Stimulated activated CD4-positive, alpha-beta T cell treated with anti-CD3 and anti-CD28 coated beads, TNF-alpha, amount 100 ng/mL, for 24 hours (primary cell): ENCODE measurements at places on chromosomes 7 and 10.

DNA sequence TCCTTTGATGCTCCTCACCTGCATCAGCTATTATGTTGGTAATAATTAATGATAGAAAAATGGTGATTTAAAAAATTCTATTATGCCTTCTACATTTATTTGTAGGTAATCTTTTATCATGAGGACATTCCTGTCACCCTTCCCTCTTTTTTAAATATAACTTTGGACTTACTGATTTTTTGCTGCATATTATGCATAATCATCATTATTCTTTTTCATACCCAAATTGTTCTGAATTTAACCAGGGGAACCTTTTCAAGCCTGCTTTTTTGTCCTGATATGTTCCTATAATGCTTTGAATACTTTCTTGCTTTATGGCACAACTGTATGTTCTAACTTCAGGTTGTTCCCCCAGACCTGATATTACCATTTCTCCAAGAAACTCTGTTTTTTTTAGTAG, 48.5 kb downstream of the TAX1BP1 start:
- DNase-seq, result no peak

DNA sequence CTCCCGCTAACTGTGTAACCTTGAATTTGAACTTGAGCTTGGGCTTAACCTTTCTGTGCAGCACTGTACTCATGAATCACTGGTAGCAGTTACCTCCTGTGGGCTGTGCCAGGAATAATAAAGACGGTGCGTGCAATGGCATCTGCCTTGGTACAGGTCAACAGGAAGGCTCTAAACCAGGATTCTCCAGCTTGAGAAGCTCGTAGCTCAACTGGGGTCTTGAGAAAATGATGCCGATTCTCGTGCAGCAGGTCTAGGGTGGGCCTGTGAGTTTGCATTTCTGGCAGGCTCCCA, 112.5 kb upstream of the ANLN start:
- DNase-seq, result no peak

- DNase-seq, result peak; percentile 10
Measured at GRCh38 chr10:17028798-17029197, 100.8 kb downstream of the CUBN start.

- no peak for DNase-seq
Measured at GRCh38 chr10:121495719-121496118, 102.5 kb downstream of the FGFR2 start.
